ENCODE measurements at places on chromosomes 7 and 10.
A peak's percentile ranks its signal among the peaks of the same experiment; 100 is the strongest.

DNA sequence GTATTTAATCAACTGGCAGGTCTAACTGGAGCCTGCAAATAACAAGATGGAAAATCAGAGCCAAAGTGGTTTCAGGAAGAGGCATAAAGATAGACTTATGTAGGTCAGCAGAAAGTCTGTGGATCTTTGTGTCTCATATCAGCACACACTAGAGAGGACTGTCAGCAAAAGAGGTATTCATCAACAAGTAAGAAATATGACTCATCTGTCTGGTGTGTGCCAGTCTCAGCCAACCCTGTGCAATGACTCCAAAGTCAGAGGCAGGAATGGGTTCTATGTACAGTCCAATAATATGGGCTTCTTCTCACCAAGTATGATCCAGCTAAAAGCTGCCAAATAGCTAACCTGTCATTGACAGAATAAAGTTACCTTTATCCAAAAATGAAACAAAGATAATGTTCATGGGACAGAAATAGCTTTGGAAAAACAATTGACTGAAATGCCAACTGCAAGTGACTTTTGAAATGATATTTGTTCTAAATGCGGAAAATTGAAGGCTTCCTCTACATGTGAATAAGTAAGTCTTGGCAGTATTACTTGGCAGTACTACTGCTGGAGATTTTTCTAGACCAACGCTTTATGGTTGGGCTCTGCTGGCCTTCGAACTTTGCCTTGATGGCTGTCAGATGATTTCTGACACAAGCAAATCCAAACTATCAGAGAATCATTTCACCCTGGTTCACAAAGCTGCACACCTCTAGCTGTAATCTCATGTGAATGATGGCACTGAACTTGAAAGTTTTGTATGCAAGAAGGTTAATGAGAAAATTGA is 272.3 kb upstream of the SEMA3C start:
- peak; percentile 31 for DNase-seq

DNA sequence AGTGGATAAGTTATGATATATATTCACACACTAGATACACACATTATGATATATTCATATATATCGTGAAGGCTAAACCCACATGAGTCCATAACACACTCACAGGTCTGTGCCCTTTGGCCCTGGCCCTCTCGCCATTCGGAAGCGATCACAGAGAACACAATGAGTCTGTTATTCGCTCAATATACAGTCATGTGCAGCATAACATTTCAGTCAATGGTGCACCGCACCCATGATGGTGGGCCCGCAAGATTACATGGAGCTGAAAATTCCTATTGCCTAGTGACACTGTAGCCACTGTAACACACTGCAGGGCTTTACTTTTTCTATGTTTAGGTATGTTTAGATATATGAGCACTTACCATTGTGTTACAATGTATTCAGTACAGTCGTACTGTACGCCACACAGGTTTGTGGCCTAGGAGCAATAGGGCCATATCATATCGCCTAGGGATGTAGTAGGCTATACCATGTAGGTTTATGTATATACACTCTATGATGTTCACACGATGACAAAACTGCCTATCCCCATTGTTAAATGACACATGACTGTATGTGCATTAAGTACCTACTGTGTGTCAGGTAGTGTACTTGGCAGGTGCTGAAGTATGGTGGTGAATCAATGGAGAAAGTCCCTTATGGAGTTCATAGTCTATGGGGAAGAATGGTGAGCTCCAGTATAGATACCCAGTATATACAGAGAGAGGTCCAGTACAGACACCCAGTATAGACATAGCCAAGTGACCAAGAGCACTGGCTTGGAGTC is 198.8 kb upstream of the KLF14 start:
- no peak for DNase-seq

DNA sequence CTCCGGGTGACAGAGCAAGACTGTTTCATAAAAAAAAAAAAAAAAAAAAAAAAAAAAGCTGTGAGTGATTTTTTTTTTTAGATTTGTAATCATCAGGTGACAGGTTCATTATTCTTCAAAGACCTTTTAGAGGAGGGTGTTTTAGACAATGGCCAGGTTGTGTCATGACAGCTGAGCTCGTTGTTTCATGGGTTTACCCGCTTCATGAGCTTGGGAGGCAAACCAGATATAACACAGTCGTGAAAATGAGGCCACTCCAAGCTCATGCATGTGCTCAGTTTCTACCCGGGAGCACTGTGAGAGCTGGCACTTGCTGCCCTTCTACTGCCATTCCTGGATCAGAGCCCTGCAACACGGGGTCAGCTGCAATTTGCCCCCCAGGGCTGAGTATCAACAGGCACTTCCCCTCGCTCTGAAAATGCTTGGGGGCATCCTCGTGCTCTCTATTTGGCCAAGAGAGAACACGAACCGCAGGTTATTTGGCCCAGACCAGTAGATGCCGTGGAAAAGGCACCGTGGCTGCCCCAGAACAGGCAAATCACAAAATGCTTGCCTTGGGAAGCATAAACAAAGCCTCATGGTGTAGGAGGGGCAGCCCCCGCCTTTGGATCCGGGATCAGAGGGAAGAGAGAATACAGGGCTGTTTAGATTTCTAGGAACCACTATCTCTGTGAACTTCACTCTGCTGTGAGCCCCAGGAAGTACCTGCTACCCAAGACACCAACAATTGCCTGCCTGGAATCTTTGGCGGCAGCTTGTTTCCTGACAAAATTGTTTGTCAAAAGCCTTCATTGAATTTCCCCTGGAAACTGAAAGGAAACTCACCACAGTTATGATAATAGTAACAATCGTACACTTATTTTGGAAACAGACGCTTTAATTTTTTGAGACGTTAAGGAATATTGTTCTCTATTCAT is 371.0 kb downstream of the FRMD4A start:
- no peak for DNase-seq

DNA sequence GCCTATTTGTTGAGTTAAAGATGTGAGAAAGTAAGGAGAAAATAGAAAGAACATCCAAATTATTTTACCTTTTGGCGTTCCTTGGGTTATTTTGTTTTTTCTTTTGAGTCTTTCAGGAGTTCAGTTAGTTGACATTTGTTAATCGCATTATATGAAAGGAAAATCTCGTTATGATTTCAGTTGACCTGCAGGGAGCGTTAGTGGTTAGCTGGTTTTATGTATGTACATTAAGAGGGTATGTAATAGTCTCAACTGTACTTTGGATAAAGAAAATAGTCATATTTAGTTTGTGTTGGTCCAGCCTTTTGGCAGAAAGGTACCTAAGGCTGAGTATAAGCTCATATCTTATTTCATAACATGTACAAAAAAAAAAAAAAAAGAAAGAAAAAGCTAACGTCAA is 4.0 kb downstream of the BMPER start:
- DNase-seq: no peak

- no peak for DNase-seq
Observed at GRCh38 chr10:131323880-131324279, 12.4 kb upstream of the TCERG1L start.

DNA sequence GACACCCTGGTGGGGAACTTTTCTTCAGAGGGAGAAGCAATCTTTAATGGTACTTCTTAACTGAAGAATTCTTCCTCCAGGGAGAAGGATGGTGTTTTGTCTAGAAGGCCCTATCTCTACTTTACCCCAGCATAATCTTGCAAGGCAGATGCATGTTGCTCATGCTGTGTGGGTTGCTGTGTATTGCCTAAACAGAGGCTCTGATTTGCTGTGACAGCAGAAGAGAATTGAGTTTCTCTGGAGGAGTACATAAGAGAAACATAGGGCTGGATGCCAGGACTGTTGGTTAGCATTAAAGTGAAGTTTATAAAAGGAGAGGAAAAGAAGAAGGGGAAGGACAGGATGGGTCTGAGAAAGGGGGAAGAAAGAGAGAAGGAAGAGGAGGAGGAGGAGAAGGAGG is 248.1 kb upstream of the HPS1 start:
- no peak for DNase-seq

DNA sequence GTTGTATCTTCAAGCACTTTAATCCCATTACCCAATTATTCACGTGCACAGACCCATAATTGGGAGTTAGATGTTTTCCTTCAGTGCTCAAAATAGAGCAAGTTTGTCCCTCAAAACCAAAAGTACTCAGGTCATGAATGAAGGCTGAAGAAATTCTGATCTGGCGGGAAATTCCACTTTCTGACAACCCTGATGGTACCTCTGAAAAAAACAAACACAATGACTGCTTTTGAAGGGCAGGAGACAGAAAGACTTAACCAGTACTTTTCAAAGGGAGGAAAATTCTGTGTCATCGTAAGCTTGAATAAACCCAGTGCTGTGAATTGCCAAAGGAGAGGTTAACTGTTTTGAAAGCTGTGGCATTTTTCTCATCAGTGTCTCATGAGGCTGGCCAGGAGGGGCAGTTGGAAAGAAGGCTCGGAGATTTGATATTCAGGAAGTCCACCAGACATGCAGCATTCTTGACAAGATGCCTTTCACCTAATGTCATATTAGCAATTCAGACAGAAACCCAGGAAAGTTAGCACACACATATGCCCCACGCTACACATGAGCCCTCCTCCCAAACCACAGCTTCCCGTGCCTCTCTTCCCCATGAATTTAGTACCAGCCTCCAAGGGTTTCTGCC is 347.0 kb downstream of the KCNMA1 start:
- peak; percentile 90 for DNase-seq

DNA sequence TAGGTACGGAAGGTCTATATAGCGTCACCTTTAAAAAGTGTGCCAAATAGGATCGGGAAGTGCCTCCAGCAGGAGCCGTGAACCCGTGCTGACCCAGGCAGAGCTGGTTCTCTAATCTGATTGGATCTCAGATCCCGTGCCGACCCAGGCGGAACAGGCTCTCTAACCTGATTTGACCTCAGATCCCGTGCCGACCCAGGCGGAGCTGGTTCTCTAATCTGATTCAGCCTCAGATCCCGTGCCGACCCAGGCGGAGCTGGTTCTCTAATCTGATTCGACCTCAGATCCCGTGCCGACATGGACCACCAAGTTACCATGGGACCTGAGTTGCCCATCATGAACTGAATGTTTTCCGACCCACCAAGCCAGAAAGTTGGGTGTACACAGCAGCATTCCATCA is 463.9 kb downstream of the PTPRN2 start:
- no peak for DNase-seq

DNA sequence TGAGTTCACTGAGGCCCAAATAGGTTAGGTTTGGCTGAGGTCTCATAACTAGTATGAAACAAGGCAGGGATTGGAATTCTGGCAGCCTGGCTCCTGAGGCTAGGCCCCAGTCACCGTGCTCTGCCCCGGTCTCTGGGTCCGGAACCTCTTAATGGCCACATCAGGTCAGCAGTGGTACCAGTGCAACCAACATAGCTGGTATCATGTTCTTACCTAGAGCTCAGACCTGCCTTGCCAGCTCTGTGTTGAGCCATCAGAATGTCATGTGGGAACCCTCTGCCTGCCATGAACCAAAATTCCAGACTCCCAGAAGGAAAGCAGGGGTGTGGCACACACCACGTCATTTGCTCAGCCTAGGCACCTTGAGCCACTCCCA is 56.5 kb downstream of the ZNF467 start:
- no peak for DNase-seq

GRCh38 chr7:96388166-96388565 is 66.3 kb upstream of the SLC25A13 start:
- DNase-seq: peak; percentile 68

DNA sequence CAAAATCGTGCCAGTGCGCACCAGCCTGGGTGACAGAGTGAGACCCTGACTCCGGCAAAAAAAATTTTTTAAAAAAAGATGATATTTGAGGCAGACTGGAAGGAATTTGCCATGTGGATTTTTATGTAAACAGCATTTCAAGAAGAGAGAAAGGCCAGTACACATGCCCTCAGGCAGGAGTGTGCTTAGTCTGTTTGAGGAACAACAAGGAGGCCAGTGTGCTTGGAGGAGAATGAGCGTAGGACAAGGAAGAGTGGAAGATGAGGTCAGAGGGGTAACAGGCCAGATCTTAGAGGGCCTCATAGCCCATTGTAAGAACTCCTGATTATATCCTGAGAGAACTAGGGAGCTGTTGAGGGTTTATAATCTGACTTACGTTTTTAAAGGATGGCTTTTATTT is 17.2 kb upstream of the STRIP2 start:
- DNase-seq: no peak

DNA sequence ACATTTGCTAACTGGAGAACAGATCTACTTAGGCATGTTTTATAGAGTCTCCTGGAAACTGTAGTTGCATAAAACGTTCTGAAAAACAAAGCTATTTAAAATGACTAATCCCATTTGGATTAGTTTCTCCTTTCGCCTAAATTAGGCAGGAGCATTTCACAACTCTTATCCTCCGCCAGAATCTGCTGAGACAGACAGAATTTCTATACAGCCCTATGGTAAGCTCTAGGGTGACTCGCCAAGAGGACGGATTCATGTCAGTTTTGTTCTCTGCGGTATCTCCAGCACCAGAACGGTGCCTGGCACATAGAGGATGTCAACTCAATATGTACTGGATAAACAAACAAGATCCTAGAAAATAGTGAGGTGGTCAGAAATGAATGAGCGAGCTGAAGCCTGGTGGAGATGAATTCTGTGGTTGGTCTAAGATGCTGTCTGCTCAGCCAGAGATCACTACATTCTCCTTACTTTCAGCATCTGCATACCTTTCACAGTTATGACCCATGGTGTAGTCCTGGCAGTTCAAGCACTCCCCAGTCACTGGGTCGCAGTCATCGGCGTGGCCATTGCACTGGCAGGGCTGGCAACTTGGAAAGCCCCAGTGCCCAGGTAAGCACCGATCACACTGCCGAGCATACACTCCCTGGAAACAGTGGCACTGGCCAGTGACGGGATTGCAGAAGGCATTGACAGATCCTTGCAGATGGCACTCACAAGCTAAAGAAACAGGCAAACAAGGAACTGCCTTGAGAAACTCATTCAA is 44.0 kb downstream of the LAMB1 start:
- DNase-seq: peak; percentile 90

Measured in skeletal muscle cell (primary cell).